ENCODE measurements at places on chromosomes 1 and 21.

GRCh38 chr21:37395961-37396360, 29.4 kb downstream of the DYRK1A start:
- no peak for DNase-seq

- DNase-seq, result no peak
Observed at GRCh38 chr1:85417876-85418275, 47.1 kb downstream of the DDAH1 start.

- DNase-seq, result no peak
Observed at GRCh38 chr21:34075760-34076660, 2.6 kb downstream of the MRPS6 start.

DNA sequence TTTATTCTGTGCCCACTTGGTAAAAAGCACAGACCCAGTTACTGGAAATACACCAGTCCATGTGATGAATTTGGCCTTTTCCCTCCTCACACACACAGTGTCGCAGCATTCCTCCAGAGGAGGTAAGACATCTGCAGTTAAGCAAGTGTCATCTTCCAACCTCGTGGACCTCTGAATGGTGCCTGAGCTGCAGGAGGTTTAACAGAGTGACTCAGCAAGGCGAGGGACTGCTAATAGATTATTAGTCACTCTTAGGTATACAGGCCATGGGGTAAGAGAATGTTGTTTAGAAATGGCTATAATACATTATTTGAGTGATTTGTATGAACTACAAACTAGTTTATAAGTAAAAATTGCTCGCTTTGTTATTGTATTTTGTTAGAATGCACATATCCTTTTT, 8.6 kb upstream of the LRRC8B start:
- DNase-seq, result no peak

DNA sequence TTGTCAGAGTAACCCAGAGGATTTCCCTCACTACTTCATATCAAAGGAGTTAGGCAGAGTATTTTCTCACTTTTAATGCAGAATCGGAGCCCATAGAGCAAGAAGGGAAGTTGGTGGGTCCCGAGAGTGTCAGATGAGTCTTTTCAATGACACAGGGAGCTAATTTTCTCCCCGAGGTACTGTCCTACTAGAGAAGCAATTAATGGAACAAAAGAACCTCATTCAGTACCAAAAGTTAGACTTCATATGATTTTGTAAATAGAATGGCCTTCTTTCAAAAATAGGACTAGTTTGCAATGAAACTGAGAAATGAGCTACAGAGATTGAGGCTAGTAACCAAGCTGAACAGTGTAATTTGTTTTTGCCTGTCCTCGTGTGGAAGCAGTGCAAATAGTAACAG, 3.9 kb downstream of the NCAM2 start:
- DNase-seq, result no peak

GRCh38 chr21:36584980-36585940, 105.3 kb upstream of the CLDN14 start:
- DNase-seq, result no peak

DNA sequence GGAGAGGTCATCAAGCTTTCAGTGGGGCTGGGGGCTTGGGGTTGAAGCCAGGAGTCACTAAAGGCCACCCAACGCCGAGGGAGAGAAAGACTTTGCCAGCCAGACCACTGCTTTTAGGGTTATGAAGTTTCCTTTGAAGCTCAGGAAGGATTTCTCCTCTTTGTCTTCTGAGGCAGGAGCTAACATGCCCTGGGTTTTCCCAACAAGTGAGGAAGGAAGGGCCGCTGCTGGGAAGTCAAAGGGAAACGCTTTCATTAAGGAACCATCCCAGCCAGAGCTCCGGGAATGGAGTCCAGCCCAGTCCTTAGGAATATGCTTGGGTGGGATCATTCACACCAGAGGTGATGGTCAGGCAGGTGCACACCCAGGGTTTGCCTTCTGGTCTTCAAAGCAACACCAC, 436.9 kb downstream of the PRDM2 start:
- no peak for DNase-seq

GRCh38 chr21:39313042-39313570, 326 bp downstream of the BRWD1 start:
- DNase-seq, result no peak

DNA sequence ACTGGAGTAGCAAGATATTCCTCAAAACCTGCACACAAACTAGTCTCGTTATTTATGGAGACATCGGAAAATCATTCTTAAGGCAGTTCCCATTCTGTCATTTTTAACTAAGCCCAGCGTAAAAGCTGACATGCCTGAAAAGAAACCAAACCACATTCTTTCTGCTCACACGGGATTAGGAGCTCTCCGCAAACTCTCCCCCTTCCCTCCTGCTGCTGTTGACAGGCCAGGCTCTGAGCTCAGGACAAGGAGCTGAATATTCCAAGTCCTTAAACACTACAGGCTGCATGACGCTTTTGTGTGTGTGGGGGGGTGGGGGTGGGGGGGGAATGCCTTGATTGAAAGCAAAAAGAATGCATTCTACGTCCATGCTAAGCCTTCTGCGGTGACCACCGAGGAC, 5.2 kb downstream of the OLIG1 start:
- DNase-seq, result no peak

- DNase-seq, result no peak
Observed at GRCh38 chr1:68216089-68216772, 16.1 kb downstream of the WLS start.

GRCh38 chr1:88878731-88879130, 12.6 kb downstream of the GTF2B start:
- DNase-seq, result no peak

GRCh38 chr1:65341381-65341780, 32.0 kb downstream of the DNAJC6 start:
- no peak for DNase-seq

GRCh38 chr1:230303069-230303468, 123.1 kb downstream of the PGBD5 start:
- DNase-seq, result no peak

DNA sequence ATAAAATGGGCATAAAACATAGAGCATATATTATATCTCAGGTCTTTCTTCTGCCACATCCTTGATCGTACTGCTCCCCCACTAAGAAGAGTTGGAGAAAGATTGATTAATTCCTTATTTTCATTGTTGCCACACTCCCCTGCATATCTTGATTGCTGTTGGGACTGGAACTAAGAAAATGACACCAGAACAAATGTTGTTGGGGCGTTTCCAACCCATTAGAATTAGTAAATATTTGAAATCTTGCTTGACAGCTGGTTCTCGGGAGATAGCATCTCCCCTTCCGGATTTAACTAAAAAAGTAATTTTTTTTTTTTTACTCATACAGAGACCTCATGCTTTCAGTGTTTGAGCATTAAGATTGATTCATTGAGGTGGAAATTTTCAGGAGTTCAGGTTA, 493.0 kb upstream of the PLXNA2 start:
- DNase-seq, result no peak

GRCh38 chr1:62175568-62176179, 19.0 kb upstream of the L1TD1 start:
- peak; percentile 29 for DNase-seq

DNA sequence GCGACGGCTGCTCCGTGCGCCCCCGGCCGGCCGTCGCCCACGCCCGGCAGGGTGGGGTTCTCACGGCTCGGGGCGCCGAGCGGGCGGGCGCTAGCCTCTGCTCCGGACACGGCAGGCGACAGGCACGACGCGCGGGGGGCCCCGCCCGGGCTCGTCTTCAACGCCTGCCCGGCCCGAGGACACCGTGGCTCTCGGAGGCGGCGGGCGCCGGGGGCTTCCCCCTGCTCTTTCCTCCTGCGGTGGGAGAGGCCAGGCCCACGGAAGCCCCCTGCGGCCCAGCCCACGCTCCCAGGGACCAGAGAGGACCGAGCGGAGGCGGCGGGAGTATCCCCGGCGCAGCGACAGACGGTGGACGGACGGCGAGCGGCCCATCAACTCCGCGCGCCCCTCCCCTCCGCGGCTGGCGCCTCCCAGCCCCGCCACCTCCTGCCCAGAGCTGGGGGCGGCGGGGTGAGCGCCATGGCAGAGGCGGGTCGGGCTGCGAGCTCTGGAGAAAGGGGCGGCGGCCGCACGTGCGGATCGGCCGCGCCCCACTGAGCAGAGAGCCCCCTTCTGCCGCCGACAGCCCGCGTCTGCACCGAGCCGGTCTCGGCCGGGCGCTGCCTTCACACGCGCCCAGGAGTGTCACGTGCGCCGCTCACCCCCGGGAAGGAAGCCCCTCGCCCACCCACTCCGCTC, at the start of the genes SHE and TDRD10:
Gene SHE, minus strand, starts transcription at position 347 of the 678 bp plus-strand sequence. CDS start 386 bp downstream, outside the sequence.
Gene TDRD10, plus strand, starts transcription at position 154 of the 678 bp plus-strand sequence. CDS start 4,685 bp downstream, outside the sequence.
- no peak for DNase-seq

- no peak for DNase-seq
Observed at GRCh38 chr1:167120899-167121298, 27.0 kb downstream of the STYXL2 start.

DNA sequence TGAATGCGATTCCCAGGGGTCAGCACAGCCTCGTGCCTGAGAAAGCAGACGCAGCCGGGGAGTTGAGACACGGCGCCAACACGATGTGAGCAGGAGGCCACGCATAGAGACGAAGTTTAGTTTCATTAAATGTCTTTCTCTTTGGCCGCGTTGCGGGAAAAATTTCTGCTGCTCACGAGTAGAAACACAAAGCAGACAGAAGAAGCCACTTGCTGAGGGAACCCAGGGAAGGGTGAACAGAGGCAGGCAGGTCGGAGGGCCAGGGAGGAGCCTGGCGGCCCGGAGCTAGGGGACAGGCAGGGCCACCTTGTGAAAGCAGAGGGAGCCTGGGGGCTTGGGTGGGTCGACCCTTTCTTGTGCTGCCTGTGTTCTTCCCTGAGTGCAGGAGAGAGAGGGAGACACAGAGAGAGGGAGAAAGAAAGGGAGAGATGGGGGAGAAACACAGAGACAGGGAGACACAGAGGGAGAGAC, 33.2 kb downstream of the POFUT2 start:
- no peak for DNase-seq

GRCh38 chr1:81682490-81682889, 118.2 kb upstream of the ADGRL2 start:
- no peak for DNase-seq

- DNase-seq, result no peak
Observed at GRCh38 chr1:54358503-54359168, 47.6 kb downstream of the SSBP3 start.

GRCh38 chr1:42035205-42035829, 116.6 kb upstream of the HIVEP3 start:
- peak; percentile 69 for DNase-seq

- DNase-seq, result no peak
Observed at GRCh38 chr1:246338098-246338497, 169.0 kb downstream of the SMYD3 start.

DNA sequence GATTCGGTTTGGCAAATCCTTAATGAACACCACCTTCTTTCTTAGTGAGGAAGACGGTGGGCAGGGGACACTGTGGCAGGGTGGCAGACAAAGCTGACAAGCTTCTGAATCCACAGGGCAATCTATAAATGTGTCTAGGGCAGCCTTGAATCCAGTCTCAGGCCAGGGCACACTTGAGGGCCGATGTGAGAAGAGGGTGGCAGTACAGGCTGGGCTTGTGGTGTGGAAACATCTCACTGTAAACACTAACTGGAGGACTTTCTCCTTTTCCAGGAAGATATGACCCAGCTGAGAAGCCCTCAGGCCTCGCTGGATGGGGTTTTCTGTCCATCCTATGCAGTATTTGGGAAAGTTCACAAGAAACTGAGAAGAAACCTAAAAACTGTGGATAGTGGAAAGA, 46.5 kb downstream of the PKP1 start:
- no peak for DNase-seq

GRCh38 chr1:235270625-235271024, 57.4 kb downstream of the ARID4B start:
- DNase-seq, result peak; percentile 11

DNA sequence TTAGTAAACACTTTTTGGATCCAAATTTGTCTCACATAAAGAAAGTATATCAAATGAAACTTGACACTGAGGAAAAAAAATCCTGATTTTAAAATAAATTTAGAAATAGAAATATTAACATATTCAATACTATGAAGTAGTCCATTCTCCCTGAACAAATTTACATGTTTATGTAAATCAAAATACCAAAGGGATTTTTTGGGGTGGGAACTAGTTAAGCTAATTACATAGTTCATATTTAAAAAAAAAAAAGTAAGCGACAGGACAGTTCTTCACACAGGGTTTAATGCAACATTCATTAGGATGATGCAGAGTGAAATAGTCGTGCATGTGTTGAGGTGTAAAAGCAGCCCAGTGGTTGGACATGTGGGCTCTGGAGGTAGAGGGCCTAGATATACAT, 433.5 kb upstream of the B3GALT2 start:
- no peak for DNase-seq

GRCh38 chr1:214895011-214895600, 187.4 kb upstream of the KCNK2 start:
- no peak for DNase-seq

GRCh38 chr1:74010206-74010605, 187.8 kb downstream of the LRRIQ3 start:
- DNase-seq, result no peak

DNA sequence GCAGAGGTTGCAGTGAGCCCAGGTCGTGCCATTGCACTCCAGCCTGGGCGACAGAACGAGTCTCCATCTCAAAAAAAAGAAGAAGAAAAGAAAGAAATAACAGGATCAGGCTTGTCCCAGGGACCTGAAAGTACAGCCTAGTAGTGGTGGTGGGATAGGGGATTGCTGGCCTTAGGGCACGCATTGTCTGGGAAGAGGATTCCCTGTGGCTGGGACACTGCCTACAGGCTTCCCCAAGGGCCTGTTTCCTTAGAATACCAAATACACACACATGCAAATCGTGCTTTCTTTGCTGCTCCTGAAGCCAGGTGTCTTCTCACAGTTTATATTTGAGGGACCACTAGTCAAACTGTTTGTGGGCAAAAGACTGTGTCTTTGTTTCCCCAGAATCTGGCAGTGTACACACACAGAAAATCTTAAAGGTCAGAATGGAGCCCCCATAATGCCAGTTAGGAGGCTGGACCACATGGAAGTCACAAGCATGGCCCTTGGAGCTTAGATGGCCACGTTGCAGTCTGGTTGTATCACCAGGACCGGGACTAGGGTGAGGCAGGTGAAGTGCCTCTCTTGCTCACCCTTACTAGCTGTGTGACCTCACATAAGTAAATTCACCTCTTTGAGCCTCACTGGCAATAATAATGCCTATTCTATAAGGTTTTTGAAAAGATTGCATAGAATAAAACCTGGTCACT, 12.7 kb upstream of the ASAP3 start:
- no peak for DNase-seq

DNA sequence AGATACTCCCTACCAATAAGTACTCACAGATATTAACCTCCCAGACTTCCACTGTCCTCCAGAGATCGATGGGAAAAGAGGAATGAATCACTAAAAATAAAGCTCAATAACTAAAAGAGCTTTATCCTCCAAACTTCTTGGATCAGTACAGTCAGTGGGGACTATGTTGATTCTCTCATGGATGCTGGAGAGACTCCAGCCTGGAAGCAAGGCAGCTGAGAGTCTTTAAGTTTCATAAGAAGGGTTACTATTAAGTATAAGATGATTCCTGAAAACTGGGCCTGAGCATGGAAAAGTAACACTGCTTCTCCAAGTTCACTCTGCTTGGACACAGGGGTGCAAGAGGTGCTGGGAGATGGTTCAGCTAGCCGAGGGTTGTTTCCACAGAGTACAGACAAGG, 6.2 kb upstream of the DDR2 start:
- no peak for DNase-seq

- DNase-seq, result no peak
Observed at GRCh38 chr1:107690491-107690890, 274.5 kb downstream of the VAV3 start.

- peak; percentile 30 for DNase-seq
Observed at GRCh38 chr1:114353262-114353661, 157.7 kb downstream of the TRIM33 start.
